ENCODE measurements at places on chromosomes 2 and 18.

- no peak for DNase-seq
These were observed 364.2 kb downstream of the ZNF516 start for GRCh38 chr18:76130845-76131244.

GRCh38 chr2:165889158-165889557 lies 64.4 kb downstream of the TTC21B start:
- DNase-seq = no peak

DNA sequence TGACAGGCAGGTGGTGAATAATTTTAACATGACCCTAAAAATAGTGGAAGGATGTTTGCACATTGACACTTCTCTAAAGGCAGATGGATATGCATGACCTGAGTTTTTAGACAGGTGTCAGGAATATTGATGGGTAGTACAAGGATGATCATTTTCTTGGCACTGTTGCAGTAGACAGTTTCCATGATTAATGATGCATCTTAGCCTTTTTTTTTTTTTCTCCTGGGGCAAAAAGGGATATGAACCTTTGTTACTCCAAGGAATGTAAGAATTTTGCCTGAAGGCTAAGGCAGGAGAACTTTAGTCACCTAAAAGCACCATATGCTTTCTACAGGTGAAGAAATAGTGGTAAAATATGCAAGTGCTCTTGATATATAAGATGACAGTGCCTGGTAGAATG lies 136.3 kb upstream of the CAVIN2 start:
- no peak for DNase-seq

- no peak for DNase-seq
These were observed 63.1 kb downstream of the CXCR4 start for GRCh38 chr2:136054856-136055255.

- DNase-seq = no peak
These were observed 140.2 kb downstream of the UBE2E3 start for GRCh38 chr2:181120625-181121024.

DNA sequence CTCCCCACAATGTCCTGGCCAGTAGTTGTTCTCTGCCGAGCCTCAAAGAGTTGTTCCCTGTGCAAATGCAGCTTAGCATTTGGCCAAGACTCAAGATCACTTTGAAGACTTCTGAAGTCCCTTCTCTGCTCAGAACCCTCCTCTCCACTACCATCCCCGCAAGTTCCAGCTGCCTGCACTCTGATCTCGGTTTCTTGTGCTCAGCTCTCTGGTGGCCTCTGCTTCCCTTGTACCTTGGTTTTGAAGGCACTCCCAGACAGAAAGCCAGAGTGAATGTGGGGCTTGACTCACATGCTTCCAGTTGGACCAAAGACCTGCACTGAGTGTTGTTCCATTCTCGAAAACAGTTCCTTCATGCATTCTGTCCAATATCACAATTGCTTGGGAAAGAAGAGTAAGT lies 28.6 kb downstream of the CRACDL start:
- no peak for DNase-seq

DNA sequence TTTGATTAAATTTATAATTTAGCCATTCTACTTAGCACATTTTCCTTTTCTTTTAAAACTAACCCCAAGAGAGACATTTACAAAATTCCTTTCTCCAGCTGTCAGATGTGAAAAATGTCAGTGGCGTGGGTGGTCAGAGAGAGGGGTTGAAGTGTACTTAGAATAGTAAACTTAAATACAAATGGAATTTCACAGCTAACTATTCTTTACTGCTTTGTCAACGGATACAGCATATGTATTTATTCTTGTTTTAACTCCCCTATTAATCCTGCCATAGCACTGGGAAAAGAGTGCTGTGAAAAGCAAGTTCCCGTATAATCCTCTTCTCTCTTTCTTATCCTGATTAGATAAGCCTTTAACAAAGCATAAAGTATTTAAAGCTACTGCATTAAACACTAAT lies 191.4 kb upstream of the CHAC2 start:
- no peak for DNase-seq

- no peak for DNase-seq
These were observed 207.9 kb upstream of the SALL3 start for GRCh38 chr18:78771496-78772359.

- DNase-seq = no peak
These were observed 13.7 kb downstream of the RND3 start for GRCh38 chr2:150473767-150474166.

DNA sequence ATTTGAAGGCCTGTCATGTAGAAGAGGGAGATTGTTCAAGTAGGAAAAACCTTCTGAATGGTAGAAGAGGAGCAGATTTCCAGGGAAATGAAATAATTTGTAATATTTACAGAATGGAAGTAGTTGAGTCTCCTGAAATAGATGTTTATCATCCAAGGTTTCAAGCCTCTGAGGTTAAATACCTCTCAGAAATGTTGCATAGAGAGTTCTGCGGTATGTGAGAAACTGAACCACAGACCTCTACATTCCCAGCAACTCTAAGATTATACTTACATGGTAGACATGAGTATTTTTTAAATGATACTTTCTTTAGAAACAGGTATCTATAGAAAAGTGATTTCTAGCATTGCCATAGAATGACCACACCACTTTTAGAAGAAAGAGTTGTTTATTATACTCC lies 379.8 kb upstream of the FANCL start:
- no peak for DNase-seq

Data from B cell (primary cell).